Uterus (tissue), 4 donors: ENCODE measurements at places on chromosomes 2 and 18. TPM values are rescaled to one million over a fixed set of nuclear protein-coding genes. Genes with fewer than 3 reads are reported as not detected.

ALKAL2 gene
- total RNA-seq, result 82.6 TPM

SLC5A7 gene
- total RNA-seq, result 0.21 TPM

IL1R2 gene
- 5.4 TPM for total RNA-seq

GRCh38 chr2:20682167-20682920, 15.4 kb downstream of the GDF7 start:
- DNase-seq, result no peak

DNA sequence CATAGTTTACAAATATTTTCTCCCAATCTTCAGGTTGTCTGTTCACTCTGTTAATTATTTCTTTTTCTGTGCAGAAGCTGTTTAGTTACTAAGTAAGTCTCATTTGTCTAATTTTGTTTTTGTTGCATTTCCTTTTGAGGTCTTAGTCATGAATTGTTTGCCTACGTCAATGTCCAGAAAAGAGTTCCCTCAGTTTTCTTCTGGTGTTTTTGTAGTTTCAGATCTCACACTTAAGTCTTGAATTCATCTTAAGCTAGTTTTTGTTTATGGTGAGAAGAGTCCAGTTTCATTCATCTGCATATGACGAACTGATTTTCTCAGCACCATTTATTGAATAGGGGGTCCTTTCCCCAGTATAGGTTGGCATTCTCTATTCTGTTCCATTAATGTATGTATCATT, 1252.2 kb upstream of the TMEFF2 start:
- no peak for DNase-seq

DNA sequence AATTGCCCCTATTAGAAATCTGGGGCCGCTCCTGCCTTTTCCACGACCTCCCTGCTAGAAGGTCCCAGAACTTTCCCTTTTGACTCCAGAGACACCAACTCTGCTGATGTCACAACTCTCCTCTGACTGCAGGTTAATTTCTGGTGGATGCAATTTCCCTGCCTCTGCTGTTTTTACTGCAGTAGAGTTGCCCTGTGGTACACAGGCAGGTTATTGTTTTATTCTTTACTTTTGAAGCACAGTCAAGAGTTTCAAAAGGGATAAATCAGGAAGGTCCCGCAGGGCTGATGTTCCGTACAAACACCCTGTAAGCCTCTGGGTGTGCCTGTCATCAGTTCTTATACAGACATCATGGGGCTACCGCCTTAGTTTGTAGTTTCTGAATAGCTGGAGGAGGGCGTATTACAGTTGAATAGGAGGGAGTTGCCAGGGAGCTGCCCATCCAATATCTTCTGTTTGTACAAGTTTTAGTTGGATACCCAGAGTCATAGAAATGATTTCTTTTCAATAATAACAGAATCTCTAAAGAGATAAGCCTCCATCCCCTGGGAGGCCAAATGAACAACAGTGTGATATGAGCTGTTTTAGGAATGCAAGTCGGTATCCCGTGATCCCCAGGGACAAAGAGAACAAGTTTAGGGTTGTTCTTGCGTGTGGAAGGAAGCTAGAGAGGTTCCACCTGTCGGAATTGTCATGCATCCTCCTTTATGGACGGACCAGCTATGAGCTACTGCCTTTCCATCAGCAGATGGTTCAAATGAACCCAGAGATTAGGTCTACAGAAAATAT, 108.4 kb upstream of the COPS8 start:
- no peak for DNase-seq

DNA sequence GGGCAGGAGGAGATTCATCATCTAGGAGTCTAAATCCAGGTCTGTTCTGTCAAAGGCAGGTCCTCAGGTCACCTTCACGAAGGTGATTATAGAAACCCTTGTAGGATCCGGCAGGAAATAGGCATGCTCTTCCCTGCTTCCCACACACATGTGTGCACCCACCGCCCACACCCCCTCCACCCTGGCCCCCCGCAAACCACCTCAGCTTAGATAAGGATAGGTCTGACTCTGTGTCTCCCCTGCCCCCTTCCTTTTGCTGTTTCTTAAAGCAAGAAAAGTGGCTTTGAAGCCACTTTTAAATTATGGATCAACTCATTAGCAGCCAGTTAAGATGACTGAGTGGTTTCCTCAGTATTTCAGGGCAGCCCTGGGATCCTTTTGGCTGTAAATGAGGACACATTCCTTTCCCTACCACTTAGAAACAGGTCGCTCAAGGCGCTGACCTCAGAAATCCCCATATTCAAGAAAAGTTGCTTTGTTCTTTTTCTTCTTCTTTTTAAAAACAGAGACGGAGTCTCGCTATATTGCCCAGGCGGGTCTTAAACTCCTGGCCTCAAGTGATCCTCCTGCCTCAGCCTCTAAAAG, 14.5 kb upstream of the CIB4 start:
- no peak for DNase-seq

GRCh38 chr2:105404736-105405135, 5.9 kb upstream of the FHL2 start:
- DNase-seq, result no peak

GRCh38 chr2:37500031-37500430, 155.6 kb downstream of the QPCT start:
- DNase-seq, result no peak
